ENCODE measurements at places on chromosomes 5 and 9.

DNA sequence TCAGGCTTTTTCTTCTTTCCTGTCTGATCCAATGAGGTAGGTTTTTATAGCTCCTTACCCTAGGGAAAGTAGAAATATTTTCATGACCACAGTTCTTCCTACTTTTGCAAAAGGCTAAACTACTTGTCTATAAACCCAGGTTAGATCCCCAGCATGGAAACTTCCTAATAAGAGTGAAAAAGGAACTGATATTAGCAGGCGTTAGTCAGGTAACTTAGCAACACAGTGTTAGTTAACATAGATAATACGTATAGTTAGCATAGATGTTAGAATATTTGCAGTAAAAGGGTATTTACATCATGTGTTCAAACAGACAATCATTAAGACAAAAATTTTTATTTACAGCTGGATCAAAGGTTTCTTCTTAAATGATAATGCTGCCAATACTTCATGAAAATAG is 162.9 kb upstream of the DAB2 start:
- DNase-seq = no peak

GRCh38 chr5:135356522-135357318 is 42.3 kb downstream of the MACROH2A1 start:
- DNase-seq = no peak

DNA sequence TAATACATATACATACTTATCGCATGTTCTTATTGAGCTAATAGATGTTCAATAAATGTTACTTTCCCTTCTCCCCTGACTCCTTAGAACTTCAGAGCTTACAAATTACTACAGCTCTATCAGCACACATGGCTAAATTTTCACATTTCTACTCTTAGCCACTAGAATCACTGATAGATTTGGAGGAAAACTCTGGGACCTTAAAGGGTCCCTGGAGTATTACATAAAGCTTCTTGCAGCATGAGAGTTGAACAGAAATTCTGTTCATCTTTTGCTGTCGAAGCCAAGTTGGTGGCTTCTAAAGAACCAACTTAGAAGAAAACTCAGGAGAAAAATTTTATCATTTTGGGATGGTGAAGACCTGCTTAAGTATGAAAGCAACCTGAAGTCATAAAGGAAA is 15.5 kb downstream of the B4GALT1 start:
- no peak for DNase-seq

GRCh38 chr9:101508211-101508610 is 25.4 kb upstream of the RNF20 start:
- no peak for DNase-seq

DNA sequence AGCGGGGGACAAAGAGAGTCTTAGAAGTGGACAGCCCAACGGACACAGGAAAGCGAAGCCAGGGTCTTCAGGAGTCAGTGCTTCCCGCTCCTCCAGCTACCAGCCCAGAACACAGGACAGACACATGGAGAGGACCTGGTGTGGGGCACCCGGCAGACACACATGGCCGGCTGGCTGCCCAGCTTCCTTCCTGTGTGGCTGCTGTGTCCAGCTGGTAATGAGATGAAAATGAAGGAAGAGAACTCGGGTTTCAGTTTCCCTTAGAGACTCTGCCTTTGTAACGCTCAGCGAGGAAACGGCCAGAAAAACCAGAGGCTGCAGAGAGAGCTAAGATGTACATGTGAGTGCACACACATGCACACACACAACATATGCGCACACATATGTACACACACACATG is 87.5 kb downstream of the SECISBP2 start:
- DNase-seq = no peak

- no peak for DNase-seq
These were observed 298.7 kb downstream of the CDH12 start for GRCh38 chr5:22554475-22554874.

- no peak for DNase-seq
These were observed 106.1 kb upstream of the FSTL4 start for GRCh38 chr5:133718457-133718856.

GRCh38 chr5:132692632-132692967 is 18.8 kb downstream of the IL4 start:
- DNase-seq = no peak

- no peak for DNase-seq
These were observed 105.4 kb downstream of the DAPK1 start for GRCh38 chr9:87602933-87603643.

GRCh38 chr5:25823330-25823873 is 1178.6 kb upstream of the CDH10 start:
- DNase-seq = no peak

GRCh38 chr5:180718810-180719453 is 20.9 kb downstream of the OR2Y1 start:
- no peak for DNase-seq

DNA sequence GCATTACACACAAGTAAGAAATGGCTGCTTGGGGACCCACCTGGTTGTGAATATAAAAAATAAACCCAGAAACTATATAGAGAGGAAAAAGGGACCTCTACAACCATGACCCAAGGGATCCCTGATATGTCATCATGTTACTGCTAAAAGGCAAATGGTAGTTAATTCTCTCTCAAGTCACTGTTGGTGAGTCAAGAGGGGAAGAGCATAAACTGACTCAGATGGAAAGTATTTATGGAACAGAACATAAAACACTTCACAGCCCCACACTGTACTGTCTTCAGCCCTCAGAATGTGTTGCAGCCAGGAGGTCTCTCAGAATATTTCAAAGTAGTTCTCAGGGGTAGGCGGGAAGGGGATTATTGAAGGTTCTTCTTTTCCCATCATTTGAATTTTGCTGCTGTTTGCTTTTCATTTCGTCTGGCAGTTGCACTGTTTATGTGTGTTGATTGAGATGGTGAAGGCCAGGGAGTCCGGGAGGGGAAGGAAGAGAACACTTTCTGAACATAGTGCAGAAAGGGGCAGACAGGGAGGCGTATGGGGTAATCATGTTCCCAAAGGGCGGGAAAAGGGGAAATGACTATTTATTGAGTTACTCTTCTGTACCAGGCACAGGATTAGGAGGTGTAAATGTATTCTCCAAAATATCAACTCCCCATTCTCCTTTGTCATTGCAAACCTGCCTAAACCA is 85.5 kb downstream of the TEK start:
- DNase-seq = no peak
